ENCODE measurements at places on chromosomes 7 and 10.

DNA sequence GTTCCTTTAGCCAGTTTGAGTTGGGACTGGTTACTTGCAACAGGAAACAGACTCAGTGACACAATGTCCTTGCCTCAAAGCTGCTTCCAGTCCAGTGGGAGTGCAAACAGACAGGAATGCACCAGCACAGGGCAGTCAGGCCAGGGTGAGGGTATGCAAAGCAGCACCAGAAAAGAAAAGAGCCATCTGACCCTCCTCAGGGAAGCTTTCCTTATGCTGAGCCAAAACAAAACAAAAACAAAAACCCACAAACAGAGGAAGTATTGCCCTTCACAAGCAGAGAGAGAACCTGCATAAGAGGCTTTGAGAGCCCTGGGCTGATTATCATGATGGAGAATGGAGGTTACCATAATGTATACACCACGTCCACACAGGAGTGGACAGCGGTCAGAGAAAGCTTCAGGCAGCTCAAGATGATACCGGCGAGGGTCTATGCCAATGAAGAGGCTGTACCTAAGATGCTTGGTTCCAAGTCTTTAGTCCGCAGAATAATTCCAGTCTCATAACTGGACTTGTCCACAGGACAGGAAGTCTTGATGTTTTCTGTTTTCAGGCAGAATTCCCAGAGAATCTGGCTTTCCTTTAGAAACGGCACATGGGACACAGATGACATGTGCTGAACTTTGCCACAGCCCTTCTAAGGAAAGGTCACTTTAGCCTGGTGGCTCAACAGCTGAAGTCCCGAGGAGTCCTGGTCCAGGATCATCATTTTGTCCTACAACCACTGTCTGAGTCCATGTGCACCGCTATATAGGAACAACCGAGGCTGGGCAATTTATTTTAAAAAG lies 263.3 kb downstream of the TNS3 start:
- DNase-seq = no peak

DNA sequence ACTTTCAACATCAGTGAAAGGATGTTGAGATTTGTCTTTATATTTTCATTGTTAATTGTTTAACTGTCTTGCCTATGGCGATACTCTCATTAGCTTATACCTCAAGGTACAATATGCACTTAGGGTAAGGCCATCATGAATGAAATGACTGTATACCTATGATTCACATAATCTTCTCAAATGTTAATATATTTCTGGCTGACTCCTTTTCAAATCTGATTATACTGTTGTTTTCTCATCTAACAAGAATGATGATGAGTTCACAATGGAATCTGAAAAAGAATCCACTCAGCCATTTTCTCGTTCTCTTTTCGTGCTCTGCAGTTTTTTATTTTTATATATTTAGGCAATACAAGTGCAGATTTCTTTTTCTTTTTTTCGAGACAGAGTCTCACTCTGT lies 159.1 kb downstream of the ARHGAP12 start:
- DNase-seq = no peak

DNA sequence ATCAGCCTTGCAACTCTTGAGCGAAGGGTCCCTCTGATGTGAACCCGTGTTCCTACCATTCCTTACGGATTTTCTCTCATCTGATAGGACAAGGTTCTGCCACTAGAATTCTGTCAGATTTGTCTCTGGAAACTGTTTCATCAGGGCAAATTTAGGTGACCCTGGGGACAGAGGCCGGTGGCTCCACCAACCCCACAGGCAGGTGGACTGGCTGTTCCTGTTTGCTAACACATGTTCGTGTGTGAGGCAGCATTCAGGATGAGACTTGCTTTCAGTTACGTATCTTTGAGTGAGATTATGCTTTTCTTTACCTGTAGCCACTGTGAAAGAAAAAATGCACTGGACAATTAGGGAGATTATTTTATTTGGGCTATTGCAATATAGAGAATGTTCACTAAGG lies 449.9 kb downstream of the INHBA start:
- DNase-seq = no peak

- no peak for DNase-seq
Measured at GRCh38 chr7:2084781-2085505, 147.8 kb downstream of the MAD1L1 start.

- DNase-seq = no peak
Measured at GRCh38 chr10:55410415-55410885, 609.4 kb upstream of the PCDH15 start.

- no peak for DNase-seq
Measured at GRCh38 chr10:63699785-63700613, 178.8 kb downstream of the REEP3 start.

DNA sequence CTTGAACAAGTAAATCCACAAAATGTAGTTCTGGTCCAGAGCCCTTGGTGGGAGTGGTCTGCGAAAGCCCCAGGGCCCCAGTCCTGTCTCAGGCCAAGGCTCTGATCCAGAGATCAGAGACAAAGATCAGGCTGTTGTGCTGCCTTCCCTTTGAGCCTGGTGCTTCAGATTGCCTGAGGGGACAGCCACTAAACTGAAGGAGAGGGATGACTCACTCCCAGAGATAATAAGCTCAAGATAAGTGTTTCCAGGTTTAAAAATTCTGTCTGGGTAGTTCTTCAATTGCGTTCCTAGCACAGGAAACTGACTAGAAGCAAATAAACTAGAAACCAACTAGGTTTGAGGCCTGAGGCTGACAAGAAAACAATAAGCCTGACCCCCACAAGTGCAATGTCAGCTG lies 190.2 kb downstream of the RAMP3 start:
- DNase-seq = no peak

DNA sequence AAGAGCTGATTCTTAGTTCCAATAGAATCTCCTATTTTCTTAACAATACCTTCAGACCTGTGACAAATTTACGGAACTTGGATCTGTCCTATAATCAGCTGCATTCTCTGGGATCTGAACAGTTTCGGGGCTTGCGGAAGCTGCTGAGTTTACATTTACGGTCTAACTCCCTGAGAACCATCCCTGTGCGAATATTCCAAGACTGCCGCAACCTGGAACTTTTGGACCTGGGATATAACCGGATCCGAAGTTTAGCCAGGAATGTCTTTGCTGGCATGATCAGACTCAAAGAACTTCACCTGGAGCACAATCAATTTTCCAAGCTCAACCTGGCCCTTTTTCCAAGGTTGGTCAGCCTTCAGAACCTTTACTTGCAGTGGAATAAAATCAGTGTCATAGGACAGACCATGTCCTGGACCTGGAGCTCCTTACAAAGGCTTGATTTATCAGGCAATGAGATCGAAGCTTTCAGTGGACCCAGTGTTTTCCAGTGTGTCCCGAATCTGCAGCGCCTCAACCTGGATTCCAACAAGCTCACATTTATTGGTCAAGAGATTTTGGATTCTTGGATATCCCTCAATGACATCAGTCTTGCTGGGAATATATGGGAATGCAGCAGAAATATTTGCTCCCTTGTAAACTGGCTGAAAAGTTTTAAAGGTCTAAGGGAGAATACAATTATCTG lies 1.6 kb downstream of the LRRTM3 start:
- no peak for DNase-seq

- DNase-seq = no peak
Measured at GRCh38 chr7:108492742-108493141, 33.2 kb downstream of the PNPLA8 start.

DNA sequence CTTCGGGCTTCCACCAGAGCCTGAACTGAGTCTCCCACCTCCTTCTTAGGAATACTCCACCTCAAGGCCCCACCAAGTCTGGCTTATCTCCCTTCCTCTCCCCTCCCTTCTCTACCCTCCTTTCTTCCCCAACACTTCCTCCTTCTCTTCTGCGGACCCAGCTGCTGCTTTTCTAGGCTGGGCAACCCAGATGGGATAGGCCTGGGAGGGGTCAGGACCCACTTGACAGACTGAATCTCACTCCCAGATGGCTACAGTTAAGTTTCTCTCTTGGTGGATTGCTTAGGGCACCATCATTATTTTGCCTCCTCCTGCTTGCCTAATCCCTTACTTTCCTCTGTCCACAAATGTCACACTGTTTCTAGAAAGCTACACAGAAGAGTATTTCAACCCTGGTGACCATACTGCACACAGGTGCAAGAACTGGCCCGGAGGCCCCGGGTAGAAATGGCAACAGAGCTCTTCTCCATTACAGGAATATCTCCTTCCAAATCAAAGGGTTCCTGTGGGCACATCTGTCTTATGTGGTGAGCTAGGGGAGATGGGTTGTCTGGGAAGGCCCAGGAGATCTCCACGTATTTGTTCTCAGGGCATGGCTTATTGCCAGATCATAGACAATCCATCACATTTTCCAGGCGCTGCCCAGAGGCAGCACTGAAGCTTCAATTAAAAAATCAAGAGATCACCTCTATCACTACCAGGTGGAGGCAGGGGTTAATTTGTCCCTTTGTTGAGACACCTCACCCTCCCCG lies 5.1 kb upstream of the HOXA11 start:
- no peak for DNase-seq

DNA sequence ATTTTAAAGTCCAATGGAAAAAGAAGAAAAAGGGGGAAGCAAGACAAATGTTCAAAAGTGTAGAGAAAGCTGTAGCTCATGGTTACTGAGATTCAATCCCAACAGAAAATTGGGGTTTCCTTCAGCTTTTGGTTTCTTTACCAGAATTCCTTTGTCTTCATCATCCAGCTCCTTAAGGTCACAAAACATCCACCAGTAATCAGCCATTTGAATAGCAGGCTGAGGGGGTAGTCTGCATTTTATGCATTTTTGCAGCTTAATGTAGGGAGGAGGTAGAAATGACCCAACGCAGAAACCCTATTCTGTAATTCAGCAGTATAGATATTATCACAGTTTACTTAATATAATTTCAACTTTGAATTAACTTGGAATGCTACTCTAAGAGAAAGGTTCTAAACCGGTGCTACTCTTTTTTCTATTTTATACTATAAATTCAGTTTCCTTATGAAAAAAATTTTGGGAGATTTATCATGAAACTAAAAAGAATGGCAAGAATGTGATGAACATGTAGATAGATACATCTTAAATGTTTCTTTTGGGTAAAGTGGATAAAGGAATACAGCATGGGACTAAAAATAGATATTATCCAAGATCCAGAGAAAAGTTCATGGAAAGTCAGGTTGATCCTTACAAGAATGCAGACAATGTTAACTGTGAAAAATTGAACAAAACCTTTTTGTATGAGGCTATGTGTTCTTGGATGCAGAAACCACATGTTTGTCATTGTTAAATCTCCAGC lies 596.9 kb downstream of the PHTF2 start:
- no peak for DNase-seq

DNA sequence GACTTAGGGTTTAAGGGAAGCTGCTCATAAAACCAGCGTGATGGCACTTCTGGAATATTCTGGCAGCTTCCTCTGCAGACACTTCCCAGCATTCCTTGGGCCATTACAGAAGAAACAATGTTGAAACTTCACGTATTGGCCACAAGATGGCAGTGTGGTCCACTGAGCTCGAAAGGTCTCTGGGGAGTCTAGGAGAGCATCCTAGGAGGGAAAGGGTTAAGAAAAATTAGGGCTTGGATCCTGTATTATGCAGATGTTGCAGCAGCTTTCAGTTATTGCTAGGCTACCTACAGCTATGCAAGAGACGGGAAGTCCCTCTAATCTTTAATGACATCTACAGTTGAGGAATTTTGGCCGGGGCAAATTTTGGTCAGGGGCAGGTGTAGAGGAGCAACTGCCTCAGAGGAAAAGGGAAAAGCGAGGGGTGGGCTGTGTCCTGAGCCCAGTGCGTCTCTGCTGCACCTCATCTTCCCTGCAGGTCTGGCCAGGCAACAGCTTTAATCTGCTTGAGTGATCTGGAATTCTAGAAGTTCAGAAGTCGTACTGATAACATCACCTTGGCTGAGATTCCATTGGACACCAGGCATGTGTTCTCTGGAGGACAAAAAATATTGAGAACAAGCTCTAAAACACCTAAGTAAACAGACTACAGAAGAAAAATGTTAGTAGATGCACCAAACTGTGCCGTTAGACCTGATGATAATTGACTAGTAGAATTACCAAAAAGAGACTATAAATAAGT lies 220.8 kb upstream of the PRSS58 start:
- DNase-seq = no peak

- no peak for DNase-seq
Measured at GRCh38 chr10:33229252-33229948, 105.1 kb downstream of the NRP1 start.

DNA sequence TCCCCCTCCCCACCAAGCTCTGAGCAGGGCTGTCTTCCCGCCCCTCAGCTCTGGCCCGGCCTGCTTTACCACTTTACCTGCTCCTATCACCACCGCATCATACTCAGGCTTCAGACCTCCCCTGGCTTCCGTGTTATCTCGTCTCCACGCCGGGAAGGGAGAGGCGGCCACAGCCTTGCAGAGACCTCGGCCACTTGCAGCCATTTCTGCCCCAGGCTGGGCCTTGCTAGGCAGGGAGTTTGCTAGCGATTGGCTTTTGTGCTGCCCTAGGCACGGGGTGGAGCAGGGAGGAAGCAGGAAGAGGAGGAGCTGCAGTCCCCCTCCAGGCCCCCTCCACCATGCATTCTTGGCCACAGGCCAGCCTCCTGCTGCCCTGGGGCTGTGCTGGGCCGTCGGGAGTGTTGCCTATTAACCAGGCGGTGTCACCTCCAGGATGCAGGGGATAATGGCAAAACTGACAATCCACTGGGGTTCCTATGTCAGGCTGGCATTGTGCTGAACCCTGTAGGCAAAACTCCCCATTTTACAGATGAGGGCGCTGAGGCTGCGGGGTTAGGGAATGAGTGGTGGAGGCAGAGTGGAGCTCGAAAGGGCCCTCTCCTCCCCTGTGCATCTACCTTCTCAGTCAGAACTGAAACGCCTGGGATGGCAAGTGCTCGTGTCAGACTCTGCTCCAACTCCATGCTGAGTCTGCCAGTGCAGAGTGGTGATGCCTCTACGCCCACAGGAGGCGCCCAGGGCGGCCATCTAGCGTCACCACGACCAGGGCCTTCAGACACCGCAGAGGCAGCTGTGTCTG lies at the start of gene PYROXD2:
Gene PYROXD2, minus strand, starts transcription at position 251 of the 799 bp plus-strand sequence. Its CDS starts 47 bp downstream, at position 204.
- no peak for DNase-seq

GRCh38 chr7:47461161-47461560 lies 120.8 kb downstream of the TNS3 start:
- no peak for DNase-seq

DNA sequence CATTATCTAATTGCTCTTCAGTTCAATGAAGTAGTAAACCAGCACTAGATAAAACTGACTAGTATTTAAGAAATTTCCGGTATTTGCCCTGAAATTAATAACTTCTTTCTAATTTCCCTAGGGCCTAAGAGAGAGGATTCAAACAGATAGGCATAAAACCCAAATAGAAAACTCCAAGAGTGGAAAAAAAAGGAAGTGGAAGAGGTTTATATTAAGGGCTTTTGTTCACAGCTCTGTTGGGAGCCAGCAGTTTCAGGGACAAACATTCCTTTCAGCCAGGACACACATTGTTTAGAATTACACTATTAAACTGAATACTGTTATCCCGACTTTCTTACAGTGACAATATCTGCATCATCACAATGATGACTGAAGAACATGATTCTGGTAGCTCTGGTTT lies 3.6 kb downstream of the ODAD2 start:
- no peak for DNase-seq

GRCh38 chr7:131745390-131746248 lies 189.2 kb upstream of the PODXL start:
- no peak for DNase-seq

- no peak for DNase-seq
Measured at GRCh38 chr10:116029826-116030225, 243.2 kb downstream of the GFRA1 start.

GRCh38 chr10:70296406-70296899 lies 12.6 kb upstream of the NPFFR1 start:
- no peak for DNase-seq
